Sciatic nerve (tissue), 2 donors: ENCODE measurements at places on chromosomes 12 and 14.

DNA sequence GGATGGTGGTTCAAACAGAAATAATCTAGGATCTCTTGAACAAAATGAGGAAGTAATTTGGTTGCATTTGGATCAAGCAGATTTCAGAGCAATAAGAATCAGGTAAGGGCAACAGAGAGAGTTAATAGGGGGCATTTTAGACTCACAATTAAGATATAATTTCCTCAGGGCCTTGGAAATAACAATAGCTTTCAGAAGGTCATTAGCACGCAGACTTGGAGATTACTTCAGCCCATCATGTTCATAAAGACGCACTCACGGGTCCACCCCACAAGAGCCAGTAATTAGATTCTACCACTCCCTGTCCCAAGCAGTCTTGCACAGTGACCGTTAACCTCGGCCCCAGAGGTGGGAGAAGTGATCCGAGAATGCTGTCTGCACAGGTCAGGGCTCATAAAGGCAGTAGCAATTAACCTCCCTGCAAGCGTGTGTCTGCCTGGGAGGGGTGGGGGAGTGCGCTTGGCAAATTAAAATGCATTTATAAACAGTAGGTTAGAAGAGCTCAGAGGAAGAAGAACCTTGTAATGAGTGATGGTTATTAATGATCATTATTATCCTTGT is 125.7 kb upstream of the CCDC196 start:
- no peak for DNase-seq

GRCh38 chr12:45278447-45278846 is 62.6 kb downstream of the ANO6 start:
- no peak for DNase-seq

GRCh38 chr12:127657036-127657435 is 609.9 kb upstream of the TMEM132C start:
- DNase-seq: no peak

DNA sequence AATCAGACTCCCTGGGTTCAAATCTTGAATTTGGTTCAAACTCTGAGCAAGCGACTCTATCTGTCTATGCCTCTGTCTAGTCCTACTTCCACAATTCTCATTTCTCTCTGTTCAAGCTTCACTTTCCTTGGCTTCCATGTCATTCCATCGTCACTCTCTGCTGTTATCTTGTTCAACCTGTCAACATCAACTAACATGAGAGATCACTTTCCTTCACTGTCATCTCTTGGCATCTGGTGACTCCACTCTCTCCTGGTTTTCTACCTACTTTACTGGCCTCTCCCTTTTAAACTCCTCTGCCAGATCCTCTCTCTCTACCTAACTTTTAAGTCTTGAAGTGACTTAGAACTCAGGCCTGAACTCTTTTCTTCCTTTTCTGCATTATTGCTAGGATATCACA is 240.2 kb downstream of the BCAT1 start:
- no peak for DNase-seq

- no peak for DNase-seq
Measured at GRCh38 chr14:22599349-22599748, 1.2 kb downstream of the ABHD4 start.

- DNase-seq: peak; percentile 83
Measured at GRCh38 chr12:69154585-69155363, 84.6 kb upstream of the CPSF6 start.
